Ovary (tissue), 10 donors: ENCODE measurements at places on chromosomes 3 and 15. TPM values are rescaled to one million over a fixed set of nuclear protein-coding genes. Genes with fewer than 3 reads are reported as not detected.

Gene PSTPIP1
- polyA plus RNA-seq: 2.4 TPM

Gene DGKG
- polyA plus RNA-seq: 7.0 TPM

Gene CPNE9
- polyA plus RNA-seq: not detected

Gene GP5
- polyA plus RNA-seq: 0.25 TPM

Gene MEX3B
- 5.2 TPM for polyA plus RNA-seq

Gene UMPS
- 20.1 TPM for polyA plus RNA-seq

Gene IMPG2
- 0.06 TPM for polyA plus RNA-seq

- no peak for DNase-seq
- H3K27ac ChIP-seq: no peak overlapping the region
- no peaks in the 10 kb centered on the region for H3K36me3 ChIP-seq
- H3K4me1 ChIP-seq: no peaks in the 10 kb centered on the region
Observed at GRCh38 chr15:33138000-33138399, 56.5 kb downstream of the FMN1 start.

DNA sequence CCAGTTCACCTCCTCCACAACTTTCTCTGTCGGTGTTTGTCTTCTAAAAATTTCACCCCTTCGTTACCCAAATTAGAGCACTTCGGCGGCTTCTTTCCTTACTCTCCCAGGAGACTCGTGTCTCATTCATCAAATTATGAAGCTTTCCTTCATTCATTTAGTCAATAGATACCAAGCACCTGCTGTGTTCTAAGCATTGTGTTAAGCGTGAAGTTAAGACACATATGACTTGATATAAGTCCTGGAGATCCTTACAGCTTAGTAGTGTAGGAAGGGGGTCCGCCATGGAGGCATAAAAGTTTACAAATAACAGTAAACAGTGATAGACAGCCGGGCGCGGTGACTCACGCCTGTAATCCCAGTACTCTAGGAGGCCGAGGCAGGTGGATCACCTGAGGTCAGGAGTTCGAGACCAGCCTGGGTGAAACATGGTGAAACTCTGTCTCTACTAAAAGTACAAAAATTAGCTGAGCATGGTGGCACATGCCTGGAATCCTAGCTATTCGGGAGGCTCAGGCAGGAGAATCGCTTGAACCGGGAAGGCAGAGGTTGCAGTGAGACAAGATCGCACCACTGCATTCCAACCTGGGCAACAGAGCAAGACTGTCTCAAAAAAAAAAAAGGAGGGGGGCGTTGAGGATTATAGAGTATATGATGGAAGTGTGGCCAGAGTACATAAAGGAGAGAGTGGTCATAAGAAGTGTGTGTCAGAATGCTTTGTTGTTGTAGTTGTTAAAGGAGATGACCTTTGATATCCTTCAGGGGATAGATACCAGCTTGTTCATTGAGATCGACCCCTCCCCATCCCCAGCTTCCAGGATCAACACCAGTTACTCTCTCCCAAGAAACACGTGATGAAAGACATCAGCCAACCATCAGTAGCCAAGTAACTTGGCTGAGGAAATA is 744 bp upstream of the CCDC32 start:
- peaks cover 9% of the 10 kb centered on the region for H3K4me1 ChIP-seq
- DNase-seq: no peak
- H3K27ac ChIP-seq: no peak overlapping the region
- H3K27me3 ChIP-seq: no peaks in the 10 kb centered on the region
- peak overlapping the region; percentile 88 for H3K4me3 ChIP-seq
- no peaks in the 10 kb centered on the region for H3K36me3 ChIP-seq

DNA sequence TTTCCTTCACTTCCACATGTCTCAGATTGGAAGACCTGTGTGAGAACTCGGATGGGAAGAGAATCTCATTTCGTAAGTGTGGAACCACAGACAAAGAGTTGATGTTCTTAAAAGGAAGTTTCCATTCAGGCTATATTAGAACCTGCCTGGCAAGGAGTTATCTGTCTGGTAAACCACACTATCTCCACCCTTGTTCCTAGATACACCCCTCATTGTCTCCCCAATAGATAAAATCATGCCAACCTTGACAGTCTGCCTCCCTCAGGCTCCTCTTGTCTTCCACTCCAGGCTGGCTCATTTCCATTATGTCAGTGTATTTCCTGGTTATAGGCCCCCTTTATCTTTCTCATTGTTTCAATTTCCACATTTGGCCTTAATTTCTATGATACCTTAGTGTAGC is 89.2 kb downstream of the TMEM108 start:
- no peaks in the 10 kb centered on the region for H3K4me1 ChIP-seq
- H3K27ac ChIP-seq: no peak overlapping the region
- H3K27me3 ChIP-seq: no peaks in the 10 kb centered on the region
- no peak for DNase-seq
- H3K4me3 ChIP-seq: no peak overlapping the region
- no peaks in the 10 kb centered on the region for H3K36me3 ChIP-seq

GRCh38 chr3:45592405-45592804 is 2.1 kb upstream of the LIMD1 start:
- DNase-seq: no peak
- no peak overlapping the region for H3K27ac ChIP-seq
- H3K36me3 ChIP-seq: no peaks in the 10 kb centered on the region
- H3K4me1 ChIP-seq: peaks cover 24% of the 10 kb centered on the region

- H3K36me3 ChIP-seq: no peaks in the 10 kb centered on the region
- H3K27ac ChIP-seq: no peak overlapping the region
- no peaks in the 10 kb centered on the region for H3K4me1 ChIP-seq
- no peak for DNase-seq
- no peaks in the 10 kb centered on the region for H3K27me3 ChIP-seq
- no peak overlapping the region for H3K4me3 ChIP-seq
Observed at GRCh38 chr3:176570992-176571391, 626.3 kb downstream of the TBL1XR1 start.

- H3K27ac ChIP-seq: no peak overlapping the region
- no peaks in the 10 kb centered on the region for H3K36me3 ChIP-seq
- H3K27me3 ChIP-seq: no peaks in the 10 kb centered on the region
- H3K4me1 ChIP-seq: no peaks in the 10 kb centered on the region
- no peak overlapping the region for H3K4me3 ChIP-seq
Observed at GRCh38 chr3:74506246-74506645, 108.2 kb downstream of the CNTN3 start.

DNA sequence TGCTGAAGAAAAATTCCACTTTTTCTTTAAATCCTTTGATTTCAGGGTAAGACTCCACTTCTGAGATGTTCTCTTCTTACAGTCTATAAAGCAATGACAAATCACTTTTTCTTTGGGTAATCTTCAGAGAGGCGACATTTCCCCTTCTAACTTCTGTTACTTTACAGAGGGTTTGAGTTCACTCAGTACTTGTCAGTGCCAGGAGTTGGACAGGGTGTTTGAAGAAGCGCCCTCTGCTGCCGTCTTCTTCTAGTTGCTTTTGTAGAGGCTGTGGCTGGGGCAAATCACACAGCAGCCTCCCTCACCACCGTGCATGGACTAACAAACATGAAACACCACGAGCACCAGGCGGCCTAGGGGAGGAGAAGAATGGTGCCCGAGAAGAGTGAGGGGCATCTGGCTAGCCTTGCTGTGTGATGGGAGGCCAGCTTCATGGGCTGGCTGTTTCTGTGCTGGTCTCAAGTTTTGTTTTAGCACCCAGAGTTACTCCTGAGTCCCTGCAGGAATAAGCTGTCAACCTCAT is at the start of gene CD80:
Gene CD80, minus strand, starts transcription at position 174 of the 523 bp plus-strand sequence. CDS start 1,886 bp downstream, outside the sequence.
- no peak within 1 kb of the TSS for H3K4me3 ChIP-seq
- DNase-seq: no peak
- H3K27ac ChIP-seq: no peak within 1 kb of the TSS
- H3K27me3 ChIP-seq: no peaks in the 10 kb centered on the region
- H3K4me1 ChIP-seq: no peaks in the 10 kb centered on the region
- no peaks in the 10 kb centered on the region for H3K36me3 ChIP-seq

DNA sequence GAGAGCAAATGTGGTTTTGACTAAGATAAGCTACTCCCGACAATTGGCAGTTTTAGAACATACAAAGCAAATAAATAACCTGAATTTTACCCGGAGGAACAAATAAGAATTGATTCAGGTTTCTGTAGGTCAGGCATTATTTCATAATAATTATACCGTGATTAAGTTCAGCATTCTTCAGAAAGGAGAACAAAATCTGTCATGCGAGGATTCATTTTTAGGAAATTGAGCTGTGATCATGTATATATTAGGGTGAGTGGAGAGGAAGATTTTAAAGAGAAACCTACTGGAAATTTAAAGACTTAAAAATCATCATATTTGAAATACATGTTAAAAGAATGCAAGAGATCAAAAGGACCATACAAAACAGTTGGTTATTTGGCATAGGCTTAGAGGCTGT is 20.5 kb downstream of the ZNF609 start:
- H3K36me3 ChIP-seq: no peaks in the 10 kb centered on the region
- H3K27me3 ChIP-seq: no peaks in the 10 kb centered on the region
- no peak overlapping the region for H3K27ac ChIP-seq
- no peak for DNase-seq
- peaks cover 5% of the 10 kb centered on the region for H3K4me1 ChIP-seq
- H3K4me3 ChIP-seq: no peak overlapping the region

DNA sequence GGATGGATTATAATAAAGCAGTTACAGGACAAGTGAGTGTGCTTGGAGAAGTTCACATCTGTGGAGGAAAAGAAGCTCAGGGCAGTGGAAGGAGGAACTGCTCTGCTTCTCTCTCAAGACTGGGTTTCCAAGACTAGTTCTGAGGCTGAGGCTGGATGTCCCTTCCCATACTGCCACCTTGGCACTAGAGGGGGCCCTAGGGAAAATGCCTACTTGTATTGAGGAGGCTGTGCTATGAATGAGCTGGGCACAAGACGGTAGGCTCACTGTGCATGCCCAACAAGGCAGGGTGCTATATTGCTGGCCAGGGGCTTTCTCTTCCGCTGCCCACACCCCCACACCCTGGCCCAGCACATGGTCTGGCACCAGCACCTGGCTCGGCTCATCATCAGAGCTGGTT is 65.2 kb downstream of the SLCO2A1 start:
- no peaks in the 10 kb centered on the region for H3K4me1 ChIP-seq
- no peaks in the 10 kb centered on the region for H3K27me3 ChIP-seq
- H3K27ac ChIP-seq: no peak overlapping the region
- H3K36me3 ChIP-seq: no peaks in the 10 kb centered on the region
- DNase-seq: no peak
- H3K4me3 ChIP-seq: no peak overlapping the region

- H3K36me3 ChIP-seq: no peaks in the 10 kb centered on the region
- no peak overlapping the region for H3K27ac ChIP-seq
- no peaks in the 10 kb centered on the region for H3K4me1 ChIP-seq
- no peak overlapping the region for H3K4me3 ChIP-seq
Observed at GRCh38 chr3:107846279-107846852, 244.5 kb downstream of the CD47 start.

- no peak overlapping the region for H3K4me3 ChIP-seq
- H3K27ac ChIP-seq: no peak overlapping the region
- H3K36me3 ChIP-seq: no peaks in the 10 kb centered on the region
- no peaks in the 10 kb centered on the region for H3K4me1 ChIP-seq
- DNase-seq: no peak
Observed at GRCh38 chr3:56688191-56688590, 5.1 kb upstream of the TASOR start.

DNA sequence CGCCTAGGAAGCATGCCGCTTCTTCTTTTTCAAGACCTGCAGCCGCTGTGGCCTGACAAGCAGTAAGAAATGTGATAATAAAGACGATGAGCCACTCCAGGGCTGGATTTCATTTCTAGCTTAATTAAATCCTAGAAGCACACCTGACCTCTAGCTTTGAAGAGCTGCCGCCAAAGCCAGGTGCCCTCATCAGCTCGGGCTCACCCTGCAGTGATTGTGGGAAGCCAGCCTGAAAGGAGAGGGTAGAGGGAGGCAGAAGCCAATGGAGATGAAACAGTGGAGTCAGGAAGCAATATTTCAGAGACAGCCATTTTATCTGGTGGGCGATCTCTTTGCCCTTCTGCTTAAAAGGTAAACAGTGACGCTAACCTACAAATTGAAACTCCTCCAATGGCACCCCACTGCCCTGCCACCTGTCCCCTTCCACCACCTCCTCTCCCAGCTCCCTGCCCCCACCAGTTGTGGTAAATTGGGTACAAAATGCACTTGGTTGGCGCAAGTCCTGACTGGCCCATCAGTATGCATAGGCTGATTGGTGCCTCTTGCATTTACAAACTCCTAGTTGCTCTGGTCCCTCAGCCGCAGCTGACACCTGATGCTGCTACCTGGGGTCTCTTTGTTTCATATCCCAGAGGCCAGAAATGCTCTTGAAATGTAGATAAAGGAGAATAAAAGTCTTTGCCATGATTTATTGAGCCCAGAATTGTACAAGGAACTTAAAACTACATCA is 385.3 kb downstream of the PDCD6IP start:
- H3K36me3 ChIP-seq: no peaks in the 10 kb centered on the region
- no peaks in the 10 kb centered on the region for H3K27me3 ChIP-seq
- H3K4me1 ChIP-seq: no peaks in the 10 kb centered on the region

GRCh38 chr3:16513141-16514020 is at the start of gene RFTN1:
Gene RFTN1, minus strand, starts transcription at chr3:16513699. Its CDS starts 19,830 bp downstream, at chr3:16493869.
- no peaks in the 10 kb centered on the region for H3K27me3 ChIP-seq
- peak within 1 kb of the TSS; percentile 82 for H3K4me3 ChIP-seq
- peak within 1 kb of the TSS; percentile 63 for H3K27ac ChIP-seq
- DNase-seq: peak; percentile 60
- H3K4me1 ChIP-seq: peaks cover 12% of the 10 kb centered on the region

GRCh38 chr15:95604634-95605036 is 725.9 kb upstream of the NR2F2 start:
- H3K27ac ChIP-seq: no peak overlapping the region
- H3K36me3 ChIP-seq: no peaks in the 10 kb centered on the region
- DNase-seq: no peak
- H3K4me1 ChIP-seq: no peaks in the 10 kb centered on the region

GRCh38 chr3:18246336-18247060 is 178.6 kb downstream of the SATB1 start:
- no peaks in the 10 kb centered on the region for H3K36me3 ChIP-seq
- H3K27ac ChIP-seq: no peak overlapping the region
- no peak for DNase-seq
- no peaks in the 10 kb centered on the region for H3K4me1 ChIP-seq
- no peak overlapping the region for H3K4me3 ChIP-seq

- no peak overlapping the region for H3K27ac ChIP-seq
- no peak overlapping the region for H3K4me3 ChIP-seq
- DNase-seq: no peak
- H3K36me3 ChIP-seq: no peaks in the 10 kb centered on the region
Observed at GRCh38 chr3:76585794-76586392, 454.0 kb upstream of the ROBO2 start.
